ENCODE measurements at places on chromosomes 7 and 10.

- DNase-seq = peak; percentile 13
Measured at GRCh38 chr10:16521311-16522016, at the start of gene C1QL3. TSS of gene C1QL3 (minus strand) at chr10:16521879. CDS start at chr10:16521065, 814 bp downstream.

DNA sequence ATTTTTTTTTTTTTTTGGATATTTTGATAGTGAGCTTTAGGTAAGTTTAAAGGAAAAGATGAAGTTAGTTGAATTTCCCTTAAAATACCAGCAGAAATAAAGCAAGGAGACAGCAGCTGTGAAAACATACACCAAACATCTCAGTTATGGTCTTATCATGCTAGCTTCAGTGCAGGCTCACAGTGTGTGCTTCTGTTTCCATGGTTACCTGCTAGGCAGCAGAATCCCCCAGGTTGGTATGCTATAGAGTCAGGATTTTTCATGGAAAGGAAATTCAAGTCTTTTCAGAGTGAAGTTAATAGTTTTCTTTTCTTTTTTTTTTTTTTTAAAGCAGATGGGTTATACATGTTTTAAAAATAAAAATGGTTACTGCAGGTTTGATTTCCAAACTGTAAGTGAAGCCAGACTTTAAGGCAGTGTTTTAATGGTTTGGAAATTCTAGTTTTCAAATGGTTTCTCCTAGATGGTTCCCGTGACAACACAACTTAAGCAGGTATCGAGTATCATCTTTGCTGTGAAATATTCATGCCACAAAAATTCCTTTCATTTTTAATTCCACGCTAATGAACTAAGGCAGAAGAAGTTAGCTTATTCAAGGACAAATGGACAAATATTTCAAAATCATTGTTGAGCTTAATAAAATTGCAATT, 230.9 kb downstream of the BICC1 start:
- DNase-seq = no peak

DNA sequence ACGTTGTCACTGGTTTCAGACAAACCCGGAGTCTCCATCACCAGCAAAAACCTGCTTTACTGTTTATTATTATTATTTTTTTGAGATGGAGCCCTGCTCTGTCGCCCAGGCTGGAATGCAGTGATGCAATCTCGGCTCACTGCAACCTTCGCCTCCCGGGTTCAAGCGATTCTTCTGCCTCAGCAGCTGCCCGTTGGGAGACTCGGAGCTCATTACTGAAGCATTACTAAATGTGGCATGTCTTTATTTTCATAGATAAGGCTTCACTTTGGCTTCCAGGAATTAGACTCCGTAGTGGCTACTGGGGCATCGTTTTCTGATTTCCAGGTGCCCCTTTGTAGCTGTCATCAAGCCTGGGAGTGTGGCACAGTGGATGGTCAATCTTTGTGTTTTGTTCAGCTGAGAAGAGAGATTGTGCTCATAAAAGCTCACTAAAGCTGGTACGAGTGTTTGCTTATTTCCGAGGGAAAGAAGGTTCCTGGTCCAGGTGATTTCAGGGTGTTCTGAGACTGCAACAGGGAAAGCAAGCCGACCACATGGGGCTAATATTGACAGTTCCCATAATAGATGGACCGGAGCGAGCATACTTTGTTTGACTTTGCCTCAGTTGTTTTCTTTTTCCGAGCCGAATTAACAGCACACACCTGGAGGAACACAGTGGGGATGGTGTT, 163.1 kb downstream of the CAMK1D start:
- no peak for DNase-seq

GRCh38 chr10:49505589-49505988, 33.3 kb downstream of the ERCC6 start:
- DNase-seq = no peak

DNA sequence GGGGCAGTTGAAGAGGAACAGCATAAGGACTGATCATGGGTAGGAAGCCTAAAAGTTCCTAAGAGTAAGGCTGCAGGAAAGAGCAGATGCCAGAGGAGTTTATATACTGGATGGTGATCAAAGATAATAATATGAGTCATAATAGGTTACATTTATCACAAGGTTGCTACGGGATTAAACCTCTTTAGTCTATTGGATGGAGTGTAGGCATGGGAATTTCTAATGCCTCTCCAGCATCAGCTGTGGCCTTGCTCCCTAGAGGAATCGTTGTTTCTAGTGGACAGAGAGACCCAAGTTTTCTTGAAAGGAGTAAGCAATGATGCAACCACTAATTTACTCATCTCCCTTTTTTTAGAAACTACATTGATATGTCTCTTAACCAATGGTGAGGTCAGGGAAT, 213.4 kb downstream of the GPR37 start:
- DNase-seq = no peak

GRCh38 chr10:33196710-33197491, 137.6 kb downstream of the NRP1 start:
- DNase-seq = no peak

DNA sequence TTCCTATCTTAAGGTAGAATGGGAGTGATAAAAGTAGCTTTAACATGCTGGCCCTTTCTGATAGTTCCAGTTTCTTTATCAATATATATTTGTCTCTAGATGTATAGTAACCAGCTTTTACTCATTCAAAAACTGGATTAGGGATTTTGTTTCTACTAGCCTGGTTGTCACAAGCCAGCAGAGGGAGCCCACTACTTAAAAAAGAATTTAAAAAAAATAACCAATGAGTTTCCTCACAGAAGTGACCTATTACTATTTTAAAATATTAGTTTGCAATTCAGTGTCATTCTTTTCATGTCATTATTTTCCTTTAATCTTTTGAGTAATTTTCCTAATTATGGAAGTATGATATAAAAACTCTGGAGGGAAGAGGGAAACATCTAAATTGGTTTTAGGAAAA, 142.1 kb downstream of the PHTF2 start:
- peak; percentile 8 for DNase-seq

- DNase-seq = no peak
Measured at GRCh38 chr10:132076578-132077081, 10.9 kb downstream of the JAKMIP3 start.

GRCh38 chr7:40348126-40348728, 213.4 kb downstream of the SUGCT start:
- DNase-seq = no peak

DNA sequence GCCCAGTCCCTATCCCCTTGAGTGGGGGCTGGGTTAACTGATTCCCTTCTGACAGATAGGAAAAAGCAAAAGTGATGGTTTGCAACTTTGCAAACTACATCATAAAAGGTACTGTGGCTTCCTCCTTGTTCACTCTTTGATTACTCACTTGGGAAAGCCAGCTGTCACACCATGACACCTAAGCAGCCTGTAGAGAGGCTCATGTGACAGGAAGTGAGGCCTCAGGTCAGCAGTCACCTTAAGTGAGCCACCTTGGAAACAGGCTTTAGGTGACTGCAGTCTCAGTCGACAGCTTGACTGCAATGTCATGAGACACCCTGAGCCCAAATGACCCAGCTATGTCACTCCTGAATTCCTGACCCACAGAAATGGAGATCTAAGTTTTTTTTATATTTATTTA, 4.3 kb upstream of the CHCHD2 start:
- no peak for DNase-seq

DNA sequence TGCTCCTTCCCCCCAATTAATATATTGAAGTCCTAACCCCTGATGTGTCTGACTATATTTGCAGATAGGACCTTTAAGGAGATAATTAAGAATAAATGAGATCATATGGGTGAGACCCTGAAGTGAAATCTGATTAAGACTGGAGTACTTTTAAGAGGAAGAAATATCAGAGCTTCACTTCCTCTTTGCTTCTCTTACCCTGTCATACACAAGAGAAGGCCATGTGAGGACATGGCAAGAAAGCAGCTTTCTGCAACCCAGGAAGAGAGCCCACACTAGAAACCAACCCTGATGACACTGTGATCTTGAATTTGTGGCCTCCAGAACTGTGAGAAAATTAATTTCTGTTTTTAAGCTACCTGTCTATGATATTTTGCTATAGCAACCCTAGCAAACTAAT, 44.2 kb downstream of the JMJD1C start:
- DNase-seq = no peak

- DNase-seq = no peak
Measured at GRCh38 chr10:32377458-32378259, 30.7 kb upstream of the EPC1 start.

DNA sequence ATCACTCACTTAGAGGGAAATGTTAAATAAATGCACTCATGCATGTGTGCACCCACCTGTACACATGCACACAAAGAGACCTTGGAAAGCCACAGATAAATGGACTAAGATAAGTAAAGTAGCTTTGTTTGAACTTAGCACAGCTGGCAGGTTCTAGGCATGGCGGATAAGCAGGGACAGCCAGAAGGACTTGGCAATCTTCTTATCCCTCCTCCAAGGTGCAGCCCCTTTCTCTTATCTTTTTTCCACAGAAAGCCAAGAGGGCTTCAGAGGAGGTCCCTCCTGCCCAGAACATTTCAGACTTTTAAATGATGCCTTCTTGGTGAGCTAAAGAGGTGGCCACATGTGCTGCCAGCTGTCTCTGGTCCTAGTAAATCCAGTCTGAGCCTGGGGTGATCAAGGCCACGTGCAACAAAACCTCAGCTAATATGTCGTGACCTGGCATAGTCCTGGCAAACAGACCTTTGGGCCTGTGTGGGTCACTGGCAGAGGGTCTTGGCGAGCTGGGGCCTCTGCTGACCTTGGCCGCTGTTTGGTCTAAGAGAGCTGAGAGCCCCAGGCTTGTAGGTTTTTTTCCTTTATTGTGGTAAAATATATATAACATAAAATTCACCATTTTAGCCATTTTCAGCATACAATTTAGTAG, 43.2 kb upstream of the SLC35B4 start:
- DNase-seq = no peak

GRCh38 chr10:46995234-46995633, 84.0 kb downstream of the PTPN20 start:
- no peak for DNase-seq

- DNase-seq = no peak
Measured at GRCh38 chr10:8445353-8445752, 390.9 kb downstream of the GATA3 start.

DNA sequence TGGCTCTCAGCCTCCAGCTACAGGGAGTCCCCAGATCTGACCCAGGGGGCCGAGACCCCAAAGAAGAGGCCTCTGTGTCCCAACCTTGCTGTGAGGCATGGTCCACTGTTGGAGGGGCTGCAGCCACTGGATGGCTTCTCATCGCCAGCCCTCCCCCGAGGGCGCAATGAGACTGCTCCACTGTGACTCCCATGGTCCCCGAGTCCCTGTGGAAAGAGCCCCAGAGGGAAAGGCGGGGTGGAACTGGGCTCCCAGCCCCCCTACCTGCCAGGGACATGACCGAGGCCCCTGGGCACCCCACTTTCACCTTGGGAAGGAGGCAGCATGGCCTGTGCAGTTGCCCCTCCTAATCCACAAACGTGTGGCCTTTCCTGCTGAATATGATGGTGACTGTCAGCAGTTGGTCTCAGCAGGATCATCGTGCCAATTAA, 33.5 kb upstream of the RET start:
- DNase-seq = no peak

DNA sequence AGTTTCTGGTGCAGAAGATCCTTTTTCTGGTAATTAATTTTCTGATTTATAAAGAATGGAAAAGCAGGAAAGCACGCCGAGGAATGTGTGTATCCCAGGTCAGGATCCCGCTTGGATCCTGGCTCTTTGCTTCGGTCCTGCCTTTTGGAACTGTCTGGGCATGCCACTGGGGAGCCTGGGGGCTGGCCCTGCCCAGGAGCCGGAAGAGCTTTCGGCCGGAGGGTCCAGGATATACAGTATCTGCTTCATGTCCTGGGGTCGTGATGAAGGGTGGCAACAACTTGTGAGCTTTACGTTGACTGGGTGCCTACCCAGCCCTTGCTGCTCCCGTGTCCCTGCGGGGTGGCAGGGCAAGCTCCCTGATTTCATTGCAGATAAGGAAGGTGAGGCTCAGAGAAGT, 2.4 kb downstream of the SH2D4B start:
- DNase-seq = no peak

GRCh38 chr7:68162712-68163111, 1166.1 kb downstream of the TYW1 start:
- DNase-seq = no peak

- DNase-seq = no peak
Measured at GRCh38 chr10:17088118-17088806, 41.3 kb downstream of the CUBN start.

DNA sequence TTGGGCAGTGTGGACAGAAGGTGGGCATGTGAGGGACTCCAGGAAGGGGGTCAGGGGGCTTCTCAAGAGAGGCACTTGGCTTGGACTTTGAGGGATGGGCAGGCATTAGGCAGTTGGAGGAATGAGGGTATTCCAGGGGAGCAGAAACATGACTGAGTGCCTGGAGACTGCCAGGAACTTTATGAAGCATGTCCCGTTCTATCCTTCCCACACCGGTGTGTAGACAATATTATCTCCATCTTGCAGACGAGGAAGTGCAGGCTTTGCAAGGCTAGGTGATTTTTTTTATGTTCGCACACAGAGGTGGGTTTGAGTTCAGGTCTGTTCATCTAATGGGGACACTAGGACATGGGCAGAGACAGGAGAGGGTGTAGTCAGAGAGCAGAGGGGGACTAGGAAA, 162.7 kb downstream of the RPS24 start:
- no peak for DNase-seq

GRCh38 chr7:44136731-44137130, 4.4 kb downstream of the MYL7 start:
- DNase-seq = no peak

DNA sequence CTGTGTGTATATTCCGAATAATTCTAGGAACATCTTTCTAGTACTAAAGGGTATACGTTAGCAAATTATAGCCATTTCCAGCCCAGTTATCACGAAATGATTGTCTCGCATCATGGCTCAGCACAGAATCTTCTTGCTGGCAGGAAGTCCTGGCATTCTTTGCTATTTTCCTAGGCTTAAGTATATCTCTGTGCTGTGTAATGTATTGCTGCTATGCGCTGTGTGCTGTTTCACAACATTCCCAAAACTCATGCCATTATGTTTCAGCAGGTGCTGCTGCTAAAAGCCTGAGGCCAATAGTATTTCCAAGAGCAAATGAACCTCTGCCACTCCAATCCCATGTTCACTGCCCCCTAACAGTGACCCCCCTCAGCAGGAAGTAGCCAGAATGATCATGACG, 62.9 kb upstream of the ZNF92 start:
- no peak for DNase-seq

DNA sequence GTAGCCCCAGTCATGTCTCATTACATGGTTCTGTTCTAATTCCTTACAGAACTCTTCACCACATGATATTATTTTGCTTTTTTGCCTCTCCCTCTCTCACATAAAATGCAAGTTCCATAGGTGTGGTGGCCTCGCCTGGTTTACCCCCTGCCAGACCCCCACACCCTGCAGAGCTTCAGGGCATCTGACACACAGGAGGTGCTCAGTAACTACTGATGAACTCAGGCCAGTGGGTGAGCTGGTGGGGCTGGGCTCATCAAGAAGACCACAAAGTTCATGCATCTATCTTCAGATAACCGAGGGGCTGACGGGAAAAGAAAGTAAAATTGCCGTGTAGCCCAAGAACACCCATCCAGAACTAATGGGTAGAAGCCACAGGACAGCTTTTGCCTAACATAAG, 253.1 kb downstream of the GRID1 start:
- no peak for DNase-seq

DNA sequence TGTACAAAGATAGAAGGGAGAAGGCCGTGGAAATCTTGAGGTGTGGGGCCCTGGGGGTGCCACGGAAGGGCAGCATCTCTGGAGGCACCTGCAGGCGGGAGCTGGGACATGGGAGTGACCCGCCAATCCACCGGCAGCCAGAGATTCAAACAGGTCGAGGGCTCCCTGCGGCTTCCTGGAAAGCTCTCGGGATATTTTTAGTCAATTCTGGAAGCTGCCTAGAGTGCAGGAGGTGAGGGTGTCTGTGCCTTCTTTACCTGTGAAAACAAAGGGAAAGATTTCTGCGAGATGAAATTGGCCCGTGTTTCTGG, 16.6 kb downstream of the MNX1 start:
- DNase-seq = no peak

GRCh38 chr10:72173619-72174296, 42.1 kb upstream of the ANAPC16 start:
- peak; percentile 59 for DNase-seq
